ENCODE measurements at places on chromosomes 12 and 14.

DNA sequence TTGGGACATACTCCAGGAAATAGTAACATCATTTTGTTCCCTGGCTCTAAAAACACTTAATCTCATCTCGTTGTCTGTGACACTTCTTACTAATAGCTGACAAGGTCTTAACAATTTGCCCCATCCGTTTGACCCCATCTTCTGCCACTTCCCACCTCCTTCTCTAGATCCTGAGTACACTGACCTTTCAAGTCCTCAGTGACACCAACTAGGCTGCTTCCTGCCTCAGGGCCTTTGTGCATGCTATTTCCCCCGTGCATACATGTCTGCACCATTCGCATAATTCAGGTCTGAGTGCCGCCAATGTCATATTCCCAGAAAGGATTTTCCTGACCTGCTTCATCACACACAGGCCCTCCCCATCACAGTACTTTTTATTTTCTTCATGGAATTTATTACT lies 70.6 kb upstream of the CCND2 start:
- no peak for DNase-seq

- no peak for DNase-seq
These were observed 86.2 kb downstream of the RIN3 start for GRCh38 chr14:92599811-92600210.

GRCh38 chr12:8678661-8679111 lies 16.1 kb upstream of the MFAP5 start:
- no peak for DNase-seq

- DNase-seq: no peak
These were observed 268.6 kb downstream of the ITPR2 start for GRCh38 chr12:26564391-26564790.

- DNase-seq: no peak
These were observed 697.9 kb downstream of the DIO2 start for GRCh38 chr14:79513446-79513845.

DNA sequence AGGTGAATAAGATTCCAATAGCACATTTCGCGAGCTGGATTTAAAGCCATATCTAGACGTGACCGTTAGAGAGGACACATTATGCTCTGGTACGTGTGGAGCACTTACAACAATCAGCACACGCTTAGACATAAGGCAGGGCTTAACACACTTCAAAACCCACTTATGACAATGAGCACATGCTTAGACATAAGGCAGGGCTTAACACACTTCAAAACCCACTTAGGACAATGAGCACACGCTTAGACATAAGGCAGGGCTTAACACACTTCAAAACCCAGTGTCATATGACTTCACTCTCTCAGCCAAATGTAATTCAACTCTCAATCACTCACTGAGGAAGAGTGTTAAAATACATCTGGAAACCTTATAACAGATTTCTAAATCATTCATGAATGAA lies 11.2 kb upstream of the PLD4 start:
- DNase-seq: no peak

DNA sequence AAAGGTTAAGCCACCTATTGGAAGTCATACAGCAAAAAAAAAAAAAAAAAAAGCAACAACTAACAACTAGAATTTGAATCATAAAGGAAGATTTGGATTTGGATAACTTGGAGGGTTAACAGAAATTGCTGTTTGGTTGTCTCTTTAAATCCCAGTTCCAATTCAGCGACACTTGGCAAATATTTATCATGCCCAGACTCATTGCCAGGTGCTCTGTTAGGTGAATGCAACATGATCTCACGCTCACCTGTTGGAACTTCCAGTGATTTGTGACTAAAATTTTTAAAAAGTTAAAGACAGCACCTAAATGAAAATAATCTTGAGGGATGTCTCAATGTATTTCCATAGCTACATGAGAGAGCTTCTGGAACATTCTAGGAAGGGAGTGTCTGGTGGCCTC lies 103.7 kb downstream of the TBX3 start:
- DNase-seq: no peak

- no peak for DNase-seq
These were observed 1.4 kb upstream of the ITGB7 start for GRCh38 chr12:53208435-53208834.

GRCh38 chr14:74941676-74942097 lies 13.7 kb downstream of the PGF start:
- peak; percentile 63 for DNase-seq

GRCh38 chr12:64186789-64187188 lies 35.3 kb downstream of the KICS2 start:
- DNase-seq: no peak

- DNase-seq: no peak
These were observed 10.9 kb downstream of the RNF212B start for GRCh38 chr14:23248601-23249000.

DNA sequence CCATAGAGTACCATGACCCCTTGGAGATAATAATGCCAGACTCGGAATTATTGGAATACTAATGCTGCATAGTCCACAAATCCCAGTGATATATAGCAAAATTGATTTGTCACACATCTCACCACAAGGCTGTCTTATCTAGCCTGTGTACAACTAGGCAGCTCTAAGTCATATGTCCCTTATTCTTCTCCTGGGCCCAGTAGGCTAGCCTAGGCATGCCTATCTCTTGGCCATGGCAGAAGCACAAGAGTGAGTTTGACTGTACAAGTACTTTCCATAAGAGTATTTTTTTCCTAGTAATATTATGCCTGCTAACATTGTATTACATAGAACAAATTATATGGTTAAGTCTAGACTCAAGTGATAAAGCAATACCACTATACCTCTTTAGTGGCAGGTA lies 1122.1 kb upstream of the SEL1L start:
- no peak for DNase-seq

GRCh38 chr14:95216008-95216407 lies 58.7 kb upstream of the DICER1 start:
- no peak for DNase-seq

- DNase-seq: no peak
These were observed 27.6 kb upstream of the ARHGAP5 start for GRCh38 chr14:32049361-32050088.

GRCh38 chr14:92135269-92135668 lies 13.5 kb downstream of the CPSF2 start:
- no peak for DNase-seq

- DNase-seq: no peak
These were observed 175.9 kb downstream of the PELI2 start for GRCh38 chr14:56294128-56294527.

DNA sequence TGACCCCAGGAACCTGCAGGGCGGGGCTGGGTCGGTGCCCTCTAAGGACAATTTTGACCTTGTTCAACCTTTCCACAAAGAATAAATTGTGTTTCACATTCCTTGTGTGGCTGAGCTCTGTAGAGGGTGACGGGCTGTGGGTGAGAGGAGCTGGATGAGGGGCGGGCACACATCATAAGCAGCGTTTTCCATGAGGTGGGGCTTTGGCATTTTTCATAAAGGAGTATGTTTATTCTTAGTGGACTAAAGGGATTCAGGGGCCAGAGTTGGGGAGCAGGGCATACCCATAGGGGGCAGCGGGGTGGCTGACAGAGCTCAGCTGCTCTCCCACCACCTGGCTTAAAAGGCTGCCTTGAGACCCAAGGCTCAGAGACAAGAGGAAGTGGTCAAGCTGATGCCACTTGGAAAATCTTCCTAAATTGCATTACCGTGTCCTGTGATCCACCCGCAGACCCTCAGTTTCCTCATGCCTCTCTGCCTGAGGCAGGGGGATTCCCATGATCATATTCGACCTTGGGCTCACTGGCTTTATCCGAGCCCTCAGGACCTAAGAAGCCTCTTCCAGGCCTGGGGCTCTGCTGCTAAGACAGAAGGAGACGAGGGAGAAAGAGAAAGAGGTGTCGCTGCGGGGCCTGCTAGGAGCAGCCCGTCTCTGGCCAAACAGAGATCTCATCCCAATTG lies 11.4 kb downstream of the MMP14 start:
- DNase-seq: peak; percentile 65

- no peak for DNase-seq
These were observed 439.8 kb upstream of the OR4E1 start for GRCh38 chr14:22113401-22113800.

- no peak for DNase-seq
These were observed 10.7 kb downstream of the PXN start for GRCh38 chr12:120254809-120255208.

- peak; percentile 79 for DNase-seq
These were observed 1.5 kb downstream of the CALM1 start for GRCh38 chr14:90398315-90398839.
